ENCODE measurements at places on chromosomes 16 and 17.

- DNase-seq, result no peak
Observed at GRCh38 chr16:51051671-51052070, 99.4 kb downstream of the SALL1 start.

DNA sequence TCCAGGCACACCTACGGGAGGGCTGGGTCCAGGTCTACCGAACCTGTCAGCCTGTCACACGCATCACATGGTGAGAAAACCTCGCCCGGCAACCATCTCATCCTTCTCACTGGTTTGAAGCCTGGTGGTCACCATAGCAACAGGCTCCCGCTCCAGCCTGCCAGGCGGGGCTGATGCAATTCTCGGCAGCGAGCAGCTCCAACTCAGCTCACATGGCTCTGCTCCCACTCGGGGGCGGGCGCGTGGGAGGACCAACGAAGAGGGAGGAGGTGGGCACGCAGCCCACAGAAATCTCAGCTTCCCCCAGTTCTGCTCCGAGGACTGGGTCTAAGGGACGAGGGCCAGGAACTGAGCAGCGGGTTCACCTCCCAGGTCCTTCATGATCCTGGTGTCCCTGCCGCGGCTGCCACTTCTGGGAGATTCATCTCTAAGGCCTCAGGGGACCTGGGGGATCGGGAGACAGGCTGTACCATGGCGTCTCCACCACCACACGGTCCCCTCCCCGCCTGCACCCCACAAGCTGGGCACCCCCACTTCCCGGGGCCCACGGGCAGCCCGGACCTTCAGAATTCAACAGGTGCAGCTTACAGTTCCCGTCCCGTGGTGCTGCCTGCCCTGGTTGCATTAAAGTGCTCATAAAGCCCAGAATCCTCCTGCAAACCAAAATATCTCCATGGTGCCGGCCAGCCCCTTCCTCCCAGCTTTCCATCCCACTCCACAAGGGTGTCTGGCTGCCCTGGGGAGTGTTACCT lies 25.8 kb downstream of the ABR start:
- peak; percentile 27 for DNase-seq

DNA sequence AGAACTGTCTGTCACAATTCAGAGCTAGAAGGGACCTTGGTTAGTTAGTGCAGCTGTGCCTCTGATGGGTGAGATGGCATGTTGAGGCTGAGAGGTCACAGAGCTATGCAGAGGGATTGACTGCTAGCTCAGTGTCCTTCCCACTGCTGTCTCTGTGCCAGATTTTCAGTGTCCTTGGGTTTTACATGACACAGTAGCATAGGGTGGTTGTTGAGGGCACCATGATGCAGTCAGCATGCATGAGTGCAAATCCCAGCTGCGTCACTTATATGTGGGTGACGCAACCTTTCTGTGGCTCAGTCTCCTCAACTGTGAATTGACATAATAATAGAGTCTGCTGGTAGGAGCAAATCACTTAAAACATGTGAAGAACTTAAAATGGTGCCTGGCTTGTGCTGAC lies 2.7 kb downstream of the MT1A start:
- DNase-seq, result no peak

GRCh38 chr17:39231091-39231561 lies 5.4 kb upstream of the STAC2 start:
- DNase-seq, result no peak

- no peak for DNase-seq
Observed at GRCh38 chr16:75197522-75198134, 9.3 kb downstream of the CTRB2 start.

GRCh38 chr17:43562679-43563599 lies 16.8 kb upstream of the ETV4 start:
- DNase-seq, result no peak
